ENCODE measurements at places on chromosomes 6 and 20.

- DNase-seq: no peak
Measured at GRCh38 chr6:42550277-42550676, 13.6 kb upstream of the UBR2 start.

GRCh38 chr6:83273596-83273995, 80.4 kb downstream of the RWDD2A start:
- no peak for DNase-seq

- DNase-seq: no peak
Measured at GRCh38 chr6:115691433-115691832, 369.3 kb downstream of the FRK start.

DNA sequence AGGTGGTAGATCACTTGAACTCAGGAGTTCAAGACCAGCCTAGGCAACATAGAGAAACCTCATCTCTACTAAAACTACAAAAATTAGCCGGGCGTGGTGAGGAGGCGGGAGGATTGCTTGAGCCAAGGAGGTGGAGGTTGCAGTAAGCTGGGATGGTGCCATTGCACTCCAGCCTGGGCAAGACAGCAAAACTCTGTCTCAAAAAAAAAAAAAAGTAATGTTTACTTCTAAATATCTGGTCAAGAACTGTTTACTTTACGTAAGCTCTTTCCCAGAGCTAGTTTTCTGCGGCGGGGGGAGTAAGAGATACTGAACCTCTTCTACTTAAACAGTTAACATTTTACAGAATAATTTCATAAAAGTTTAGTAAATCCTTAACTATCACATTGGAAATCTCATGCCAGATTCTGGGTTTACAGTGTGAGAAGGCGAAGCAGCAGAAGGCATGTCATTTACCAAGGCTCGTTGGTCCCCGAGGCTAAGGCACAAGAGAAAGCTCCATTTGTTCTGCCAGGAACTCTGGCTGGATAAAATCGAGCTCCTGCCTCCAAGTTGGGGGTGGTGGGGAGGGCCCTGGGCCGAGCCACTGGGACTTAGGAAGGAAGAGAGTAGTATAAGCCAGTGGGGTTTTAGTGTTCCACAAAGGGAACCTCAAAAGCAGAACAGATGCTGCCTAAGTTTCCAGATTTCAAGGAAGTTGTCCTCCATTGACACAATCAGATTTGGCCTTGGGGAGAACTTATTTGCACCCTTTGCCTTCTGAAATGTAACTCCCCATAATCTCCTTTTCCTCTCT, 41.7 kb downstream of the ARFGEF2 start:
- DNase-seq: no peak

GRCh38 chr20:21017528-21018085, 88.6 kb downstream of the LINC00237 start:
- DNase-seq: no peak

DNA sequence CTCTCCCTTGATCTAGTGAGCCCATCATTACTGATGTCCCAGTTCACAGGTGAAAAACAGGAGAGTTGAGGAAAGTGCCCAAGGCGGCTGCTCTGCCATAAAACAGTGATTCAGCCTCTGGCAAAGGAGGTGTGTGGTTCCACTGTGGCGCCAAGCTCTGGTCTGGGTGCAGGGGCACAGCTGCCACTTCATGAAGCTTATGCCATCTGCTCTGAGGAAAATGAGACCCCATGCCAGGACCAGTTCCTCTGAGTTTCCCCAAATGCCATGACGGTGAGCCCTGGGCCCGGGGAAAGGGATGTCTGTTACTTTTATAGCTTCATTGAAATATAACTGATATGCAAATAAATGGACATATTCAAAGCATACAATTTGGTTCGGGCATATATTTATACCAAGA, 33.7 kb upstream of the ZBP1 start:
- no peak for DNase-seq

GRCh38 chr6:92840246-92840930, 579.0 kb downstream of the EPHA7 start:
- DNase-seq: no peak

- no peak for DNase-seq
Measured at GRCh38 chr6:14207448-14207847, 89.9 kb downstream of the CD83 start.

- no peak for DNase-seq
Measured at GRCh38 chr20:12058216-12058615, 140.5 kb downstream of the BTBD3 start.

DNA sequence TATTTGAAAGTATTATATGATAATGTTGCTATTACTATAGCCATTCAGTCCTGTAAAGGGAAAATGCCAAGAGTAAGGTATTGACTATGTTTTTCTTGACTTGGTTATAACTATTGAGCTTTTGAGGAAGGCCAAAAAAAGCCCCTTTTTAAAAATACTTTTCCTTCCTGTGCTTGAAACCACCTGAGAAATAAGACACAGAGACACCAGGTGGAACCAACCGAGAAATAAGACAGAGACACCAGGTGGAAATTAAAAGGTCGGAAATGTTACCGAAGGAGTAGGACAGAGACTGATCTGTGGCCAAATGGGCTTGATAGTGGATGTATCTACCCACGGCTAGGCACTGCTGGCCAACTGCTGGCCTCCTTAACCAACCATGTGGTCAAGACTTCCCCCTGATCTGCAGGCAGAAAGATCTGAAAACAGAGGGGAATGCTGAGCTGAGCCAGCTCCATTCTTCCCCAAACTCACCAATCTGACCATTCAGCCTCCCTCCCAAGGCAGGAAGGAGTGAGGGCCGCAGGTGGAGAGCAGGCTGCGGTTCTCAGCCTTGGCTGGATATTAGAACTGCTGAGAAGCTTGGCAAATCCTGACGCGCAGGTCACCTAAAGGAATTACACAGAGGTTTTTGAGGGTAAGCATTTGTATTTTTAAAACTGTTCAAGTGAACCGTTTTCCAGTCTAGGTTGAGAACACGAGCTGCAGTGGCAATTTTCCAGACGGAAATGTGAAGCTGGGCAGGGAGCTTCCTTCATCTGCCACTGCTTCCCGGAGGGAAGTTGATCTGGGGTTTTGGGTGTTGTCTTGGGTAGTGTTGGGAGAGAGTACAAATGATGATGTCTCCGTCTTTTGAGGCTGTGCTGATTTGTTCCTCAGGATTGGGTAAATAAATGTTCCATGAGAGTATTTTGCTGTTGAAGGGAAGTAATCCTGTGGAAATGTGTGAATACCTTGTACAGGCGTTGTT, 121.7 kb upstream of the EXOC2 start:
- no peak for DNase-seq

DNA sequence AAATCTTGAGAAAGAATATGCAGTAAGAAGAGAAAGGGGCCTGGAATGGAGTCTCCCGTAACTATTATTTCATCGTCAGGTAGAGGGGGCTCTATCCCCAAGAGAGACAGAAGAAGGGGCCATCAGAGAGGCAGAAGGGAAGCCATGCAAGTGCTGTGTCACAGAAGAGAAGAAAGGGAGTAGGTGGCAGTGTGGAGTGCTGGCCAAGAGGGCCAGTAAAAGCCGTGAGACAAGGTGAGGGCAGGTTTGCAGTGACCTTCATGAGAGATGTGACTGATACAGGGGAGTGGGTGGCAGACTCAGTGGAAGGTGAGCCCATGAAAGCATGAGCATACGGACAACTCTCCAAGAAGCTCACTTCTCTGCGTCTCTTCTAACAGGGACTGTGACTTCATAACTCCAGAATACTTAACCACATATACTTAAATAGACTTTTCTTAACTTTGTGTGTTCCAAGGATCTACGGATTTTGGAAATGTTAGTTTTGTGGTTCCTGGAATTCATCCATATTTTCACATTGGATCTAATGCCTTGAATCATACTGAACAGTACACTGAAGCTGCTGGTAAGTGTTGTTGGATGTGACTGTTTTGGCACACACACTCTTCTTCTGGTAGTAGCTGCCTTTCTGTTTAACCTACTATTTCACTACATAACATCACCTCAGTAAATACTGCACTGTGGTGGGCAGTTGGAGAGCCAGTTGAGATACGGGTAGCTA, 15.6 kb downstream of the PM20D2 start:
- DNase-seq: no peak

DNA sequence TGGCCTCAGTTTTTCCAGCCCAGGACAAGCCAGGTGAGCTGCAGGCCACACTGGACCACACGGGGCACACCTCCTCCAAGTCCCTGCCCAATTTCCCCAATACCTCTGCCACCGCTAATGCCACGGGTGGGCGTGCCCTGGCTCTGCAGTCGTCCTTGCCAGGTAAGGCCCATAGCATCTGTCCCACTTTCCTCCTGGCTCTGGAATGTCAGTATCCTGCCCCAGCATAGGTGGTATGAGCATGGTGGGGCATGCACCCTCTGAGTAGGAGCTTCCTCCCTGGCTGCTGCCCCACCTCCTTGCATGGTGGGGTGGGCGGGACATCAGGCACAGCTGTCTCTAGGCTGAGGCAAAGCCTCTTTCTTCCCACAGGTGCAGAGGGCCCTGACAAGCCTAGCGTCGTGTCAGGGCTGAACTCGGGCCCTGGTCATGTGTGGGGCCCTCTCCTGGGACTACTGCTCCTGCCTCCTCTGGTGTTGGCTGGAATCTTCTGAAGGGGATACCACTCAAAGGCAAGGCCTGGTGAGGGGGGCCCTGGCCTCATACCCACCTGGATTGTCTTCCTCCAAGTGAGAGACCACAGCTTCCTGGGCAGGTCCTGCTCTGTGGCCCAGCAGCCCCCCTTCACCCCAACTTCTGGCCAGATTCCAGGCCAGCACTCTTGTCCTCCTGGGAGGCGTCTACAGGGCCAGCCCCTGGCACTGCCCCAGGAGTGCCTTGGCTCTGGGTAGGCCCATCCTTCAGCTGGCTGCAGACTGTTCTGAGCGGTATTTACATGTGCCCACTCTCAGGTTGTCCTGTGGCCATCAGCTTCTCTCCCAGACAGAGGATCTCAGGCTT, 9.1 kb downstream of the PI16 start:
- DNase-seq: no peak

GRCh38 chr20:40276301-40276700, 412.7 kb downstream of the MAFB start:
- DNase-seq: no peak

GRCh38 chr20:35823937-35824336, 52.1 kb downstream of the PHF20 start:
- no peak for DNase-seq

DNA sequence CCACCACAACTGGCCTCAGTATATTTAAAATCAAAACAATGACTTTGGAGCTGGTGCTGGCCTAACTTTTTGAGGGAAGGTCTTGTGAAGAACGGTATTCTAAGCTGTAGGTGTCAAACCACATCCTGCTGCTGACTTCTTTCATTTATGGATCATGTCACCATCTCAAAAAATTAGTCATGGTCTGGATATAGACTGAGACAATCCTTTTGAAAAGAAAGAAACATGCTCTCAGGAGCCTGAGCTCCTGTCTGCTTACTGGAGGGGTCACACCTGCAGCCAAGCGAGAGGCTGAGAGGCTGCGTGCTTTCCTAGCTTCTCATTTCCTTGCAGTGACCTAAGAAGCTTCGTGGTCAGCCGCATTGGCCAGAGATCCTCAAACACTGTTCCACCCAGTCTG, 55.2 kb downstream of the TIAM2 start:
- no peak for DNase-seq

- DNase-seq: no peak
Measured at GRCh38 chr20:22563062-22563965, 21.1 kb downstream of the FOXA2 start.
